Esophagus muscularis mucosa (tissue), 4 donors: ENCODE measurements at places on chromosomes 13 and 19.

GRCh38 chr19:39796000-39796498 lies 17.4 kb downstream of the LEUTX start:
- DNase-seq, result no peak

GRCh38 chr13:23794267-23795161 lies 94.7 kb downstream of the MIPEP start:
- no peak for DNase-seq

DNA sequence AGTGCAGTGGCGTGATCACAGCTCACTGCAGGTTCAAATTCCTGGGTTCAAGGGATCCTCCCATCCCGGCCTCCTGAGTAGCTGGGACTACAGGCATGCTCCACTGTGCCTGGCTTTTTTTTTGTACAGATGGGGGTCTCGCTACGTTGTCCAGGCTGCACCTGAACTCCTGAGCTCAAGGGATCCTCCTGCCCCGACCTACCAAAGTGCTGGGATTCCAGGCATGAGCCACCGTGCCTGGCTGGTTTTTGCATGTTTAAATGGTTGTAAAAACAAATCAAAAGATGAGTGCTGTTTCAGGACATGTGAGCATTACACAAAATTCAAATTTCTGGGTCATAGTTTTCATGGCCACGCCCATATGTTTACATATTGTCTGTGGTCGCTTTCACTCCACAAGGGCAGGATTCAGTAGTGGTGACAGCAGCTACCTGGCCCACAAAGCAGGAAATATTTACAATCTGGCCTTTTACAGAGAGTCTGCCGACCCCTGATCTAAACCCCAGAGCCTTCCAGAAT lies 5.3 kb downstream of the MATK start:
- DNase-seq, result no peak

DNA sequence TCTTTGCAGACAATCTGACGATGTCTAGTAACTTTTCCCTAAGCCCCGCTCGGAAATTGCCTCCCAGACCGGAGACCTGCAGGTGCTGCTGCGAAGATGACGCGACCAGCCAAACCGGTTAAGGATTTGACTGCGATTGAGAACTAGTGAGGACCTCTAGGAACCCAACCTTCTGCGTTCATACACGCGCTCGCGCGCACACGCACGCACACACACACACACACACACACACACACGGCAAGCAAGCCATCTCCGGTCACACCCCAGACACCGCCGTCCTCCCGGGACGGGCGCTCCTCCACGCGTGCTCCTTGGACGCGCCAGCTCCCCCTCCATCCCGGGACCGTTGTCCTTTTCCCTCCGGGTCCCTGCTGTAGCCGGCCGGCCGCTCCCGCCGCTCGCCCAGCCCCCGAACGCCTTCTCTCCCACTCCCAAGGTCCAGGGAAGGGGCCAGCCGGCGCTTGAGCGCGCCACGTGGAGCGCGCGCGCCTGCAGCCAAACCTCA lies 1.2 kb downstream of the TBC1D4 start:
- DNase-seq, result no peak

DNA sequence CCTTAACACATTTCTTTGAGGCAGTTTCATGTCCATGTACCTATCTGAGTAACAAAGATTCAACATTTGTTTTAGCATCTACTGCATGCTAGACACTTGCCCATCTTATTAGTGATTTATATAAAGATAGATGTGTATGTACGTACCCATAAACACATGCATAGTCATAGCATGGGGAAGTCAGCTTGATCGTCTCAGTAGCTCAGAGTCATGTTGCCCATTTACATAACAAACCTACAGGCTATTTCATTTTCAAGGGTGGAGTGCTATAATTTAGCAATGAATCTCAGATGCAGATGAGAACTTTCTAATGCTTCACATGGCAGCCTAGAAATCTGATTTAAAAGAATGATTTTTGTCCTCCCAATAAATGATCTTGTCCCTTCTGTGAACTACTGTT lies 23.5 kb downstream of the FLT1 start:
- no peak for DNase-seq

DNA sequence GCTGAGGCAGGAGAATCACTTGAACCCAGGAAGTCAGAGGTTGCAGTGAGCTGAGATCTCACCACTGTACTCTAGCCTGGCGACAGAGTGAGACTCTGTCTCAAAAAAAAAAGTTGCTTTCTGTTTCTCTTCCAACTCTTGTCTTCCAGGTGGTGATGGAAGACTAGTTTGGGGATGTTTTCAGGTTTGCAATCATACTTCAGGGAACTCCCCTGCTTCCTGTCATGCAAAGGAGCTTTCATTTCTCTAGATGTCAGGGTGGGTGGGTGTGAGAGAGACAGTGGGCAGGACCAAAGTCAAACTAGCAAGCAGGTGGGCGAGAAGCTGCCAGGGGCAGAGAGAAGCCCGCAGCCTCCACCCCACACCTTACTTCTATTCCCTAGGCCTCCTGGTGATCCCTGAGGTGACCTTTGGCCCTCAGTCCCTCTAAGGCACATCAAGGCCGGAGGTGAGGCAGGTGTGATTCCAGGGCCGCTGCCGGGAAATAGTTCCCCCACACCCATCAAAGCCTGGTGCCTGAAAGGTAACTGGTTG lies 25.7 kb downstream of the CCNE1 start:
- no peak for DNase-seq

GRCh38 chr13:101626925-101627555 lies 174.6 kb downstream of the ITGBL1 start:
- no peak for DNase-seq

DNA sequence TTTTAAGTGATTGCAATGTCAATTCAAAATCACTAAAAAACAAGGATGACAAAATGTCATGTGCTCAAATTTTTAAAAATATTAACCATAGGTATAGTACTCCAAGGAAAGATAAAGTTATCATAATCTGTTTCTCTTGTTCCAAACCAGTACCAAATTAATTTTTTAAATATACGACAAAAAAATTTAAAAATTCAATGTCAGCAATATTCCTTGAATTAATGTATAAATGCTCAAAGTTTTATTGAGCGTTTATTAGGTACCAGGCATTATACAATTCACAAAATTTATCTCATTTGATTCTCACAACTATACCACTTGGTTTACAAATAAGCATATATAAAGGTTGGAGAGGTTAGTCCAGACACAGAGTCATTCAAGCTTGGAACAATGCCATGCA lies 64.7 kb downstream of the MYCBP2 start:
- no peak for DNase-seq

DNA sequence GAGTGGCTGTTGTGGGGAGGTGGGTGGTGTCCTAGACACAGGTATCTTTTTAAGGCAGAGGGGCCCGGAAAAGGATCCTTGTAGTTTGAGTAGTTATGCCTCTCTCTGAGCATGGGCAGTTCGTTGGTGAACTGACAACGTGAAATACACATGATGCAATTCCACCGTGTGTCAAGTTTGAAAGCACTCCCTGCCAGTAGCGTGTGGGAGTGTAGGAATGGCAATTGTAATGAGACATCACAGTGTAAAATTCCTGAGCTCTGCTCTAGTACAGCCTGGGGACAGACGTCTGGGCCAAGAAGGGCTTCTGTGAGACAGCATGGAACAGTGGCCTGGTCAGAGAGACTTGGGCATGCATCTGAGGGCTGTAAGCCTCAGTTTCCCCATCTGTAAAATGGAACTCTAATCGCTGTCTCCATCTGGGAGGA lies 10.4 kb upstream of the ASF1B start:
- DNase-seq, result no peak

DNA sequence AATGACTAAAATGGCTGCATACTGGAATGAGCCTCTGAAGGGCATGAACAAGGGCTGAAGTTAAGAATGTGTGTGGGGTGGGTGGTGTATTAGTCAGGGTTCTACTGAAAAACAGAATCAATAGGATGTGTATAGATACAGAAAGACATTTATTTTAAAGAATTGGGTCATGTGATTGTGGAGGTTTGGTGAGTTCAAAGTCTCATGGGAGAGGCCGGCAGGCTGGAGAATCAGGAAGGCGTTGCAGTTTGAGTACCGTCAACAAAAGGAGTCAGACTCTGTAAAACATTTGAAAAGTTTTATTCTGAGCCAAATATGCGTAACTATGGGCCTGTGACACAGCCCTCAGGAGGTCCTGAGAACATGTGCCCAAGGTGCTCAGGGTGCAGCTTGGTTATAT lies 24.5 kb upstream of the CYSLTR2 start:
- DNase-seq, result peak; percentile 53

- DNase-seq, result no peak
These were observed 131.6 kb downstream of the HS6ST3 start for GRCh38 chr13:96221471-96221870.

DNA sequence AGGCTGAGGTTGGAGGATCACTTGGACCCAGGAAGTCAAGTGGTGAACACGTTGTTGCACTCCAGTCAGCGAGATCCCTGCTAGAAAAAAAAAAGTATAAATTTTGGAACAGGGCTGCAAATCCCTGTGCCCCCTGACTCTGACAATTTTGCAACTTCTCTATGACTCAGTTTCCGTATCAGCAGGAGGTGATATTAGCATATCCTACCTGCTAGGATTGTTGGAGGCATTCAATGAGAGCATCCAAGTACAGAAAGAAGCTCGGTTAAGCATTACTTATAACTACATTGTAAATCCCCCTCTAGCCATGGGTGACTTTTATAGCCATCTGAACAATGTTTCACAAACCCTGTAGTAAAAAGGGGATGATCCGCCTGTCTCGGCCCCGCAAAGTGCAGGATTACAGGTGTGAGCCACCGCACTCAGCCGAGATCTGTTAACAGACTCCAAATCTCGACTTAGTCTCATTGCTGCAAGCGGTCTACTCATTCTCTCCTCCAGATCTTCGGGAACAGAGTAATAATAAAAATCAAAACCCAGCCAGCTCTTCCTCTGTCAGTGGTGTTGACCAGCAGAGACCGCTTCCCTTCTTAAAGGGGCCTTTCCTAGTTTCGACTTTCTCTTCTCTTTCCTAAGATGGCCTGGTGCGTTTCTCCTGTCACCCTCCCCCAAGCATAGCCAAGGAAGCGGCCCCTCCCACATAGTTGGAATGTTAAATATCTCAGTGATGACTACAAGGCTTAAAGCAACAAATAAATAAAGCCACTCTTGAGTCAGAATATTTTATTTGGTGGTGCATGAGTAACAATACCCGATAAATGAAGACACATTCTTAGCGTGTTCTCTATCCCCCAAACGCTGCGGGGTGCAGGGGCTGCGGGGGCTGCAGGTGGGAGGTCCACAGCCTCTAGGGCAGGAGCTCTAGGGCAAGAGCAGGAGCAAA lies 10.3 kb upstream of the BICRA start:
- DNase-seq, result peak; percentile 95

GRCh38 chr13:22893777-22894176 lies 287.0 kb upstream of the SGCG start:
- DNase-seq, result no peak

DNA sequence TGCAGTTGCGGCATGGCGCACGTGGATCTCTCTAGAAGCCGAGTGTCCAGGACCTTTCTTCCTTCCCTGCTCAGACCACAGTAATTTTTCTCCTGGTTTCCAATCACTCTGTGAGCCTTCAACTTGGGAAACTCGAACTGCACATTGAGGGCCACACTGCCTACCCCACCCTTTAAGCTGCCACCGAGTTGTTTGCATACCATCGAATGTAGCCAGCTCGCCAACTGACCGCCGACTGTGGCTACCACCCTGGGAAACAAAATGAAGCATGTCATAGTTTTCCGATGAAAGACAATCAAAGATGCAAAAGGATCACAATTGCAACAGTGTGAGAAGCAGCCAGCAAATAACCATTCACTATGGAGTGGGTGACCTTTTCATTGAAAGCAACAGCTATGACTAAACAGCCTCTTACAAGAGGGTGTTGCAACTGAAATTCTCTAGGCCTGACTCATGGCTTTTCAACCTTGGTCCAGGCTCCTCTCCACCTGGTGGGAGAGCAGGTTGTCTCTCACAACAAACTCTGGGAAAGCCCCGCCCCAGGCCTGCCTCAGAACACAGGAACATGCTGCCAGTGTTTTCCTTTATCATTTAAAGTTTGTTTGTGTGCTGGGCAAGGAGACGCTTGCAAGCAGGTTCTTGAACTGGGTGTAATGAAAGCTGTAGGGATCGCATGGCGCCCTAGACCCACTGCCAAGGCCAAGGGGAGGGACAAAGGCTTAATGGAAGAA lies 141.7 kb upstream of the SERP2 start:
- DNase-seq, result no peak

DNA sequence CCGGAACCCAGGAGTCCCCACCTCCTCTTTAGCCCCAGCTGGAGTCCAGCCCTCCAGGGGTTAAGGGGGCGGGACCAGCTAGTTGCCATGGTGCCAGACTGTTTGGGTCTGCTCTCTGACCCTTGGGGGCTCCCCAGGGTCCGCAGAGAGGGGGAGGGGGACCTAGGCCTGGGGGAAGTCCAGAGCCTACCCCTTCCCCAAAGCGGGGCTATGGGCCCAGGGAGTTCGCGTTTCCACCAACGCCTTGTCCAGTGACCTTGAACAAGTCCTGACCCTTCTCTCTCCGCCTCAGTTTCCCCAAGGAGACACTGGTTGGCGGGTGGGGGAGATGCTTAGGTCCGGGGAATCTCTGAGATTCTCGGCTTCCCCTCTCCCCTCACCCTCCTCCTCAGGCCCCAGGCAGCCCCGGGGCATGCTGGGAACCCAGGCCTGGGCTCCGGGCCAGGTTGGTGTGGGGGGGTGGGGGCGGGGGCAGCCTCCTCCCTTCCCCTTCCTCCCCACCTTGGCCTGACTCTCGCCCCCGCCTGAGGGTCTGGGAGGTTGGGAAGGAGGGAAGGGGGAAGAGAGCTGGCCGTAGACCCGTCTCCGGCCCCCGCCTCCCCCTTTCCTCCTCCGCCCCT lies 2.6 kb upstream of the SPACA6 start:
- peak; percentile 92 for DNase-seq

DNA sequence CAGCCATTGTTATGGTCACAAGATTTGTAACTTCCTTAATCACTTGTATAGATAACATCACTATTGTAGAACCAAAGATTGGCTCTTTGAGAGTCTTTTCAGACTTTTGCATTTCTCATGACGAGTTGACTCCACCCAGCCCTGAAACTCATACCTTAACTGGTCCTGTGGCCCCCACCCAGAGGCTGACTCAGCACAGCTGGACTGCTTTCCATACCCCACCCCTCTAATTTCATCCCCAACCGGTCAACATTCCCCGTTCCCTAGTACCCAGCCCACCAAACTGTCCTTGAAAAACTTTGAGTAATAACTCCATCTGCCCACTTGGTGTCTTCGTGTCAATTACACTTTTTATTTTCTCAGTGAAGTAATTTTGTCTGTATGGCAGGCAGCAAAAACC lies 32.1 kb upstream of the SLITRK1 start:
- DNase-seq, result no peak

GRCh38 chr19:33812388-33813330 lies 16.0 kb downstream of the KCTD15 start:
- no peak for DNase-seq

- no peak for DNase-seq
These were observed 196.3 kb downstream of the LHFPL6 start for GRCh38 chr13:39406688-39407087.

DNA sequence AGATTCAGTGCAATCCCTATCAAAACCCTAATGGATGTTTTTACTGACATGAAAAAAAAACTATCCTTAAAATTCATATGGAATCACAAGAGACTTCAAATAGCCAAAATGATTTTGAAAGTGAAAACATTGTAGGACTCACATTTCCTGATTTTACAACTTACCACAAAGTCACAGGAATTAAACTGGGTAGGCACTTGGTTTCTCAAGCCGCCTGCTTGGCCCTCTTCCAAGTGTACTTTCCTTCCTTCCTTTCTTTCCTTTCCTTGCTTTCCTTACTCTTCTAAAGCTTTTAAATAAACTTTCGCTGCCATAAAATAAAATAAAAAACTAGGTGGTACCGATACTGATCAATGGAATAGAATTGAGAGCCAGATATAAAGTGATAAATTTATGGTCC lies 21.0 kb upstream of the CD33 start:
- DNase-seq, result peak; percentile 34
